Ascending aorta (tissue), 2 donors: ENCODE measurements at places on chromosomes 4 and X. TPM values are rescaled to one million over a fixed set of nuclear protein-coding genes. Genes with fewer than 3 reads are reported as not detected.

Gene CNKSR2
- 0.53 TPM for total RNA-seq

Gene XAGE2
- total RNA-seq = not detected

Gene EREG
- not detected for total RNA-seq

Gene SOD3
- 893 TPM for total RNA-seq

Gene TGIF2LX
- total RNA-seq = not detected

Gene GPC3
- 0.75 TPM for total RNA-seq

Gene MAOB
- total RNA-seq = 4.6 TPM

Gene TMLHE
- 8.8 TPM for total RNA-seq

Gene KCNE5
- not detected for total RNA-seq

Gene PFKFB1
- total RNA-seq = not detected

Gene ARL9
- not detected for total RNA-seq

Gene BTC
- total RNA-seq = 6.9 TPM

Gene SPANXN4
- not detected for total RNA-seq

Gene TMEM150C
- total RNA-seq = 5.4 TPM
